ENCODE measurements at places on chromosomes 6 and 20.
A peak's percentile ranks its signal among the peaks of the same experiment; 100 is the strongest.

DNA sequence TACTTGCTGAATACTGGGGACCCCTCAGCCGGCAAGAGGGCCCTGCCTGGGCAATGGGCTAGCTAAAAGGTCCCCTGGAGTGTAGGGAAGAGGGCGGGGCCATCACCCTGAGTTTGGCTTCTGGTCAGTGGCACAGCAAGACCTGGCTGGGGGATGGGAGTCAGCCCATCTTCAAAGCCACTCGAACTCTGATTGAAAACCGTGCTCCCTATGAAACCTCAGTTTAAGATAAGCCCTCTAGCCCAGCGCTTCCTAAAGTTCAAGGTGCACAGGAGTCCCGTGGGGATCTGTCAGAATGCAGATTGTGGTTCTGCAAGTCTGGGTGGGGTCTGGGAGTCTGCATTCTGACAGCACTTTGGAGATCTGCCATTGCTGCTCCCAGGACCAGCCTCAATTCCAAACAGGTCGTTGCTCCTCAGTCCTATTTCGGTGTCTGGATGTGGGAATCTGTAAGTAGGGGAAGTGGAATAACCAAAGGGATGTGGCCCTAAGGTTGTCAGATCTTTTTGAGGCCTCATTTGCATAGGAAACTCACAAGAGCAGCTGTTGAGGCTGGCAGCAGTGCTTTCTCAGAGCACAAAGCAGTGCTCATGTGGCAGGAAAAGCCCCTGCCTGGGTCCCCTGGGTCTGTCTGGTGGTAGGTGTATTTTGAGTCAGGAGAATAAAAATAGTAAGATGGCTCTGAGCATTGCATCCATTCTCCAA is 85.3 kb upstream of the SCP2D1 start:
- DNase-seq = no peak

DNA sequence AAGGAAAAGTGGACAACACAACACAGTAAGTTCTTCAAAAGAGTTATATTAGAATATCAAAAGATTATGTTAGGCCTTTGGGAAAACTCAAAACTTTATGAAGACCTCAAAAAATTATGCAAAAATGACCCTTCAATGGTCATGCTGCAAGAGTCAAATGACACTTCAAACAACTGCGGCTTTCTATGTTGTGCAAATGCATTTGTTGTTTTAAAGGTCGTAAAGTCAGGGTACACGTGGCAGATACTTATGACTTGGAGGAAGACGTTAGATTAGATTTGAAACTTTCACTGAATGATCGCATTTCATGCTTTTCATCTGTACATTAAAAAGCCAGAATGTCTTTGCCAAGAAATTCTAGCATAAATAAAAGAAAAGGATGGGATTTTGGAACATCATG is 31.4 kb downstream of the BCAS1 start:
- DNase-seq = no peak

GRCh38 chr6:56842686-56843475 is 112.0 kb upstream of the BEND6 start:
- DNase-seq = no peak

- no peak for DNase-seq
Measured at GRCh38 chr6:123055256-123055655, 59.2 kb downstream of the CLVS2 start.

GRCh38 chr6:43395776-43396175 is 26.3 kb upstream of the ZNF318 start:
- no peak for DNase-seq

DNA sequence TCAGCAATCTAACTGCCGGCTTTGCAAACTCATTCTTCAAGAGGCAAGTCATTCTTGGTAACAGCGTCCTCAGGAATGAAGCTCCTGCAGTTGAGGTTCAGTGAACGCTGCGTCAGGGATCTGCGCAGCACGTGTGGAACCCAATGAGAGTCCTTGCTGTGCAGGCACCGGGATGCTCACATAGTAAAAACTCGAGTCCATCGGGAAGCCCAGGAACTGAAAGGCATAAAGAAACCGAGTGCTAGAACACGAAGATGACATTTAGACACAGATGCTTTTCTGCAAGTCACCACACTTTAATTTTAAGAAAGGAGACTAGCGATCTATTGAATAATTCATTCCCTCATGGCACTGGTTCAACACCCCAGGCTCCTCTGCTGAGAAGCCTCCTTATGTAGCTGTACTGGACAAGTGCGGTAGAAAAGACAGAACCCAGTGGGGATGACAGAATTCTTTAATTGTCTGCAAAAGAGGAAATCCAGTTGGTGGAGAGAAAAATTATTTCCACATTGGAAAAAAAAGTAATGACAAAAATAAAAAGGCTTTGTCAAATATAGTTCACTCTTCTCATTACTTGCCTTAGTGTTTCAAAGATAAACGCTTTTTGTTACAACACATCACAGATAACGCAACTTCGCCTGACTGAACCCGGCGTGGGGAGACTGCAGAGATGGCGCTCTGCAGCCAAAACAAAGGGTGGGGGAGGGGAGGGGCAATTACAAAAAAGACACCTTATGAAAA is 1.9 kb upstream of the AFDN start:
- DNase-seq = no peak

DNA sequence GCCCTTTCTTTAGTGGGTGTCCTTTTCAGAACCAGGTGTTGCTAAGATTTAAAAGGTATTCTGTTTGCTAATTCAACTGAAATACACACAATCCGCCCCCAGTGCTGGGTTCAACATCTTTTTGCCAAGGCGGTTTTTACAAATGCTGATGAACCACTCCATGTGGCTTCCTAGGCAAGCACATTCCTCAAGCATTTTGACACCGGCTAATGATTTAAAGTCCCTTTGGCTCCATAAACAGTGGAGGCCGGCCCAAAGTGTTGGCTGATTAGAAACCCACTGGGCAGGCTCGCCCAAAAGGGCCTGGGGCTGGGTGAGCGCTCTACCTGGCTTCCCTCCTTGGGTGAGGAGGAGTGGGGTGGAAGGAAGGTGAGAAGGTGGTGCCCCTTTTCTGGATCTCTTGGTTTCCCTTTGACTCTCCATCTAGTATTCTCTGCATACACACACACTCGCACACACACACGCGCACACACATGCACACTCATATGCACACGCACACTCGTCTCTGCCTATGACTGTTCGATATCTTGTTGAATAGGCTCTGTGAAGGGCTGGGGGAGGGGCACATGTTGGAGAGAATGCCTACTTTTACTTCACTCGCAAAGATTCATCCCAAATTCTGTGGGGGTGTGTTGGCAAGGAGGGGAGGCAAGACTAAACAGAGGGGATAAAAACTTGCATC is 66.7 kb upstream of the ARMC2 start:
- DNase-seq = no peak

DNA sequence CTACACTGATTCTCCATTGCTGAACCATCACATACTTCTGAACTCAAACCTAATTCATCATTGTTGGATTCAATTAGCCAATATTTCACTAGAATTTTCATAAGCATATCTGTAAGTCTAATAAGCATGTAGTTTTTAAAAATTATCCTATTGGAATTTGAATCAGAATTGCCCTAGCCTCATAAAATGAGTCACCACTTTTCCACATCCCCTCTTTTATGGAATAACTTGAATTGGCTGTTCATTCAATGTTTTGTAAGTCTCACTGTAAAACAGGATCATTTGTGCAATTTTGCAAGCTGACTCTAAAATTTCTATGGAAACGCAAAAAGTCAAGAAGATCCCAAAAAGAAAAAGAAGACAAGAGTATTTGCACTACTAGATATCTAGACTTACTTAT is 141.0 kb downstream of the HACE1 start:
- no peak for DNase-seq

- DNase-seq = no peak
Measured at GRCh38 chr20:34579191-34579978, 20.9 kb downstream of the MAP1LC3A start.

- DNase-seq = no peak
Measured at GRCh38 chr20:58742668-58743566, 50.3 kb downstream of the NPEPL1 start.

DNA sequence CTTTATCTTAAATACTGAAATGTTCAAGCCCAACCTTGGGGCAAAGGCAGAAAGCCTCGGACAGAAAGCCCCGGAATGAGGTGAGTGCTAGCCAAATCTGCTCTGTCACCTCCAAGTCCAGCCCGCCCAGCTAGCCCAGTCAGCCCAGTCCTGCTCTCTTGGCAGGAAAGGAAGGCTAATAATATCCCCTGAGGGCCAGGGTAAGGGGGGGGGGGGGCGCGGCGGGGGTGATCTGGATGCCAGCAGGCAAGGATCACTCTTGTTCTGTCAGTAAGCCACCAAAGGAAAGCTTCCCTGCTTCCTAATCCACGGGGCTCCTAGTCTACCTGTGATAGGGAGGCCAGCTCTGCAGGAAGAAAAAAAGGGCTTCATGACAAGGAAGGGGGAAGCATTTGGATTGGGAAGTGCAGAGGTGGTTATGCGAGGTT is 1.1 kb downstream of the NDRG3 start:
- DNase-seq = no peak

- no peak for DNase-seq
Measured at GRCh38 chr6:21150667-21151066, 442.9 kb upstream of the SOX4 start.

DNA sequence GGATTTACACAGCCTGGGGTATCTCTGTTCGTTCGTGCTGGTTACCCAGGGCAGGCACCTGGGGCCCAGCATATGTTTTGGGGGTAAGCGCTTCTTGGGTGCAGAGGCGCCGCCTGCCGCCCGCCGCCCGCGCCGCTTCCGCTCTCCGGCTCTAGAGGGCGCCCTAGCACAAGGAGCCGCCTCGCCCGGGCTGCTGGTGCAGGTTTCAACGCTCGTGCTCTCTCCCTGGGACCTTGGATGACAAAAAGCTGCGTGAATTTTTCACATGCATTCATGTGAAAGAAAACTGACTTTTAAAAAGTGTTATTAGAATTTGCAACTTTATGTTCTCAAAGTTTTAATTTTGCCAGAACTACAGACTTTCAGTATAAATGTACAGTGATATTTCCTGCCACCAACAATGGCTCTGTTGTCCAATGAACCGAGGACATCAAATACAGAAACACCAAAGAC is 32.5 kb downstream of the PRR18 start:
- DNase-seq = peak; percentile 51

DNA sequence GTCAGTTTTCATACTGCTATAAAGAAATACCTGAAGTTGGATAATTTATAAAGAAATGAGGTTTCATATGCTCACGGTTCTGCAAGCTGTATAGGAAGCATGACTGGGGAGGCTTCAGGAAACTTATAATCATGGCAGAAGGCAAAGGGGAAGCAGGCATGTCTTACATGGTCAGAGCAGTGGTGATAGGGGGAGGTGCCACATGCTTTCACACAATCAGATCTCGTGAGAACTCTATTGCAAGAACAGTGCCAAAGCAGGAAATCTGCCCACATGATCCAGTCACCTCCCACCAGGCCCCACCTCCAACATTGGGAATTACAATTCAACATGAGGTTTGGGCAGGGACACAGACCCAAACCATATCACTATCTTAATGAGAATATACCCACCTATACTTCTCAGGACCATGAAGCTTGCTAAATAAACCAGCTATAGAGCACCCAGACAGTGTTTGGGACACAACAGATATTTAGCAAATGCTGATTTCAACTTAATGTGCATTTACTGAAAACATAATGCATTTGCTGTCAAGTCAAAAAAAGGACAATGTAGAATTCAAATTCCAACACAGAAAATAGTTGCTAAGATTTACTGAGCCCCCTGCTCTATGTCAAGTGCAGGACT is 63.8 kb downstream of the TNFRSF21 start:
- no peak for DNase-seq

DNA sequence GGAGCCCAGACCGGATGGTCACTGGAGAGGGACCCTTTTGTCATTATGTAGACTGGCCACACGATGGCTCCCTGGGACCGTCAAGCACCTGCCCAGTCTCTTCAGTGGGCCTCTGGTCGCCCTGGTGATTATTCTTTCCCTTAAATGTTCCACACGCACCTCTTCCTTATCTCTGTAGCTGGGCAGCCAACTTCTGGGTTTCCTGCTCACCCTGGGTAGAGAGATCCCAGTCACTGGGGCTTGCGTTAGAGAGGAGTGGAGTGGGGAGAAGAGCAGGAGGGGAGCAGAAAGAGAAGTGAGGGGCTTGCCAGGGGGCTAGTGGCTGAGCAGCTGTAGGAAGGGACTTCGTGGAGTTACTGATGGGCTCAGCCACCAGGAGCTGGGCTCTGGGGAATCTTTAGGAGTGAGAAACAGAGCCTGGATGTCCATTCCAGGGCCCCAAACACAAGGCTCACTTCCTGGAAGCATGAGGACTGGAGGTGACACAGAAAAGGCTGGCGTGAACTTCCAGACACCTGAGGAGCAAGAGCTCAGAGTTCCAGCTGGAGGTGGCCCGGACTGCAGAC is 150.1 kb downstream of the DHX35 start:
- no peak for DNase-seq

- DNase-seq = no peak
Measured at GRCh38 chr20:21411725-21412124, 14.4 kb upstream of the NKX2-4 start.

DNA sequence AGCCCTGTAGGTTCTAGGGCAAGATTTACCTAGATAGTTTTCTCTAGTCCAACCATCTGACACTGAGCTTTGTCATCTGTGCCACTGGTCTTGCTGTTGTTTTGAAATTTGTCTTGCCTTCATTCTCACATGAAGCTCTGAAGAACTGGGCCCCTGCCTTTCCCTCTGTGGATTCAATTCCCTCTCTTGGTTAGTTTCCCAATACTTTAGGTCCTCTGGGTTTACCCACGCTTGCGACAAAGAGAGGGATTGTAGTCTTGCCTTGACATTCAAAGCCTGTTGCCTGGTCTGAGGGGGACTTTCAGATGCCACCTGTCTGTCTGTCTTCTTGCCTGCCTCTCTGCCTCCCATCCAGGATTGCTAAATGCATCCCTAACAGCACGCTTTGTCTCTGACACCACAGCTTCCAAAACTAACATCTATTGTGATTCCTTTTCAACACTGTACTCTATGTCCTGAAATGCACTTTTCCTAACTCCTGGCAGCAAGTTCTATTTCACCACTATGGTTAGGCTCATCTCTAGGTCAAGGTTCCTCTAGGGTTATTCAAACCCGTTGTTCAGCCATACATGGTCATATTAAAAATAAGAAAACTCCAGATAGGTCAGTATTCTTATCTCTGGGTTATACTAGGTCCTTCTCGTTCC is 25.5 kb upstream of the MANEA start:
- DNase-seq = no peak

- DNase-seq = no peak
Measured at GRCh38 chr6:5394280-5394679, 133.0 kb downstream of the FARS2 start.

- no peak for DNase-seq
Measured at GRCh38 chr6:24802271-24803059, 3.7 kb upstream of the ARMH2 start.
